ENCODE measurements at places on chromosomes 16 and 17.
A peak's percentile ranks its signal among the peaks of the same experiment; 100 is the strongest.

GRCh38 chr17:57782647-57783337, 37.7 kb upstream of the CCDC182 start:
- no peak for DNase-seq

DNA sequence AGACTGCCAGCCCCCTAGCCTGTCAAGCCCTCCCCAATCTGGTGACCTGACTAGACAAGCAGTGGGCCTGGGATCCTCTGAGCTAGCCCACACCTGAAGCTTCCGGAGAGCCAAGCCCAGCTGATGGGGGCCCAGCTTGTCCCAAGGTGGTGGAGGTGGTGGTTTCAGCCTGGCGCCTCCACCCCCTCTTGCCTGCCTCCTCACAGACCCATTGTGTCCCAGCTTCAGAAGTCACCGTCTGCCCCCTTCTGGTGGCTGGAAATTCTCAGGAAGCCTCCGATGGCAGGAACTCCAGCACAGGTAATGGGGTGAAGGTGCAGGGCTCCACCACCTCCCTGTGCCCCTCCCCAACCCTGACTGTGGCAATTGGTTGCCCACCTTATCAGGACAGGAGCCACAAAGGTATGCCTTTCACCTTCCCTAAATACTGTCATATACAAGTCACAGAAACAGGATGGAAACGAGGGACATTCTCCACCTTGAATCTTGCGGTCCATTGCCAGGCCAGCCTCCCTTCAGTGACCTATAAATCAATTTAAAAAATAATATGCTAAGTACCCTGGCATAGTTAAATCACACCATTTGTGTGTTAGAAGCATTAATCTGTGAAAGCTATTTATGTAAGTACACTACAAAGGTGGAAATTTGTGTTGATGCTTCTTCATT, 66.0 kb upstream of the ZNF423 start:
- peak; percentile 44 for DNase-seq

DNA sequence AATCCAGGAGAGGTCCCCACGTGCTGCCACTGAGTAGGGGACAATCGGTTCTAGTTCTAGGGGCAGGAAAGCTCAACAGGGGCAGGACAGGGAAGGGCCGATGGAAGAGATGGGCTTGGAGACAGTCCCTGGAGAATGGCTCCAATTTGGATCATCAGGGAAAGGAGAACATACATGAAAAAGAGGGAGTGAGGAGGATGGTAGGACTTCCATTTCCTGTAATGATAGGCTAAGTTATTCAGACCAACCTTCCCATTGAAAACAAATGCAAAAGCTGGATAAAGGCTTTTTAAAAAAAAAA, 20.4 kb upstream of the GPATCH8 start:
- DNase-seq: no peak

DNA sequence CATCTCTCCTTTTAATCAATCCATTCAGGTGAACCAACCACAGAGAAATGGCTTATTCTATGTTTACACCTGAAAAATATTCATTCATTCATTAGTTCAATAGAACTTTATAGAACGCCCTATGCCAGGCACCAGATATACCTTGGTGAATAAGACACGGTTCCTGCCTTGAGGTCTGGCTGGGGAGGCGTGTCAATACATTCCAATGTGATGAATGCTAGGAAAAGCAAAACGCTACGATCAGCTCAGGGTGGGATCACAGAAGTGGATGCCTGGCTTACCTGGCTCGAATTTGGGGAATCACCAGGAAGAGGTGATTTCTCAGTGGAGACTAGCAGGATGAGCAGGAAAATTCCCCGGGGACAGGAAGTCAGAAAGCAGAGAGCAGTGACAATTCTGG, 17.5 kb upstream of the WFIKKN2 start:
- no peak for DNase-seq

DNA sequence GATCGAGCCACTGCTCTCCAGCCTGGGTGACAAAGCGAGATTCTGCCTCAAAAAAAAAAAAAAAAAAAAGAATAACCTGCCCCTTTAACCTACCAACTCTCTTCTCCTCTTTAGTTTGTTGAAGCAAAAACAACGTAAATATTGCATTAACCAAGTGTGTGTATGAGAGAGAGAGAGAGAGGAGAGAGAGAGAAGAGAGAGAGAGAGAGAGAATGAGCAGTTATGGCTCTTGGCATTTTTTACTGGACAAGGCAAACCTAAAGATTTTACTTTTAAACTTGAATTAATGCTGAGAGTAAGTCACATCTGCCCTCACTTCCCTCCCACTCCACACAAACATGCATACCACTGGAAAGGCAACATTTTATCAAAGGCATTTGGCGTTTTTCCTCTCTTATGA, 3.0 kb upstream of the SLFN5 start:
- no peak for DNase-seq

DNA sequence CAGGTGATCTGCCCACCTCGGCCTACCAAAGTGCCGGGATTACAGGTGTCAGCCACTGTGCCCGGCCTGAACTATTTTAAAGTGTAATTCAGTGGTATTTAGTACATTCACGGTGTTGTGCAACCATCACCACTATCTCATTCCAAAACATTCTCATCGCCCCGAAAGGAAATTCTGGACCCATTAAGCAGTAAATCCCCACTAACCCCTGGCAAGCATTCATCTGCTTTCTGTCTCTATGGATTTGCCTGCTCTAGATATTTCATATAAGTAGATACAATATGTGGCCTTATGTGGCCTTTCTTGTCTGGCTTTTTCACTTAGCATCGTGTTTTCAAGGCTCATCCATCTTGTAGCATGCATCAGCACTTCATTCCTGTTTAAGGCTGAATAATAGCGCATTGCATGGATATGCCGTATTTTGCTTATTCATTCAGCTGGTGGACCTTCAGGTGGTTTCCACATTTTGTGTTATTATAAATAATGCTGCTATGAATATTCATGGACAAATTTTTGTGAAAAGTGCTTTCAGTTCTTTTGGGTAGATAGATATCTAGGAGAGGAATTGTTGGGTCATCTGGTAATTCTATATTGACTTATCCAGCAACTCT, 8.4 kb upstream of the HERPUD1 start:
- no peak for DNase-seq

DNA sequence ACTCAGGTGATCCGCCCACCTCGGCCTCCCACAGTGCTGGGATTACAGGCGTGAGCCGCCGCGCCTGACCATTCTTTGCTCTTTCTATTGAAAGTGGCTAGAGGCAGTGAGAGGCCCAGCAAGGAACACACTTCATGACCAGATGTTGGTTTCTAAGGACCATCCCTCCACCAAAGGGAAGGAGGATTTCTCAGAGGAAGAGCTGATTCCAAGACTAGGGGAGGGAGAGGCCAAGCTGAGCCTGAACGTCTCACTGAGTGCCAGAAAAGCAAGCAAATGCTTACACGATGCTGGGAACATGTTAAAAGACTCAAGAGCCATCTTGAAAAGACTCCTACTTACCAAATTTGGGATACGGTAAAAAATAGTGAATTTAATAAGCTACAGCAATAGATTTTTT, 79.2 kb downstream of the MRM3 start:
- DNase-seq: no peak

GRCh38 chr16:17026600-17027242, 444.0 kb downstream of the XYLT1 start:
- peak; percentile 39 for DNase-seq

Measured in activated naive CD8-positive, alpha-beta T cell treated with anti-CD3 and anti-CD28 coated beads, Interleukin-2, amount 10 ng/mL, durations not matched to agents 7 days and 5 days (primary cell).